ENCODE measurements at places on chromosomes 13 and 19.

DNA sequence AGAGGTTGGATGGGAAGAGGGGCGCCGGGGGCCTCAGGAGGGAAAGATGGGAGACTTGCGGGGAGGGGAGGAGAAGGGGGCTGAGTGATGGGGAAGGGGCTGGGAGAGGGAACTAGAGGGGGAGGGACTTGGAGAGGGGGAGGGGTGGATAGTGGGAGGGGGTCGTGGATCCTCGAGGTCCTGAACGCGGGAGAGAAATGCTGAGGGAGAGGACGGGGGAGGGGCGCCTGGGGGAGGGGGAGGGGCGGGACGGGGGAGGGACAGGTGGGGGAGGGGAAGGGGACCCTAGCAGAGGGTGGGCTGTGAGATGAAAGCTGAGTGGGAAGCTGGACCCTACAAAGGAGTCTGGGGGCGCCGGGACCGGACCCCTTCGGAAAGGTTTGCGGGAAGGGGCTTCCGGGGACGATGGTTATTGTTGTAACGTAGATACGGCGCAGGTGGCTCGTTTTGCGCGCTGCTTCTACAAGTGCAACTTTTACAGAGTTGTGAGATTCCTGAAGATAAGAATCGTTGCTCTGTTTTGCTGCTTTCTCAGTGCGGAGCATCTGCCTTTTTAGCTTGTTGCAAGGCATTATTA lies 418 bp downstream of the ZNF444 start:
- no peak for DNase-seq

GRCh38 chr19:7307590-7308218 lies 13.5 kb upstream of the INSR start:
- no peak for DNase-seq

DNA sequence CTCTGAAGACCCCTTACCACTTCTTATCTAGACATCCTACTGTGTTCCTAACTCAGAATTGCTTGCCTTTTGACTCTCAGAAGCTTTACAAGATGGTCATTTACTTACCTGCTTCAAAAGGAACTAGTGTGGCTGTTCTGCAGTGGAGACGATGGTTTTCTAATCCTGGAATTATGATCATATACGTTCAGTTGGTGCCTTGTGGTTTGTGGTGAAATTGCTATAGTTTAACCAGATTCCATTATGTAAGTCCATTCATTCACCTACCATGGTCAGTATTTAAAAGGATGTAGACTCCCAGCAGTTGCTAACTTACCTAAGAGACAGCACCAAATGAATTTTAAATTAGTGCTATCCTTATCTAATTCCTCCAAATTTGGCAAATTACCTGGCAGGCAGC lies 210.9 kb downstream of the SHISA2 start:
- DNase-seq = no peak

GRCh38 chr13:41122838-41123237 lies 9.8 kb downstream of the KBTBD6 start:
- no peak for DNase-seq

DNA sequence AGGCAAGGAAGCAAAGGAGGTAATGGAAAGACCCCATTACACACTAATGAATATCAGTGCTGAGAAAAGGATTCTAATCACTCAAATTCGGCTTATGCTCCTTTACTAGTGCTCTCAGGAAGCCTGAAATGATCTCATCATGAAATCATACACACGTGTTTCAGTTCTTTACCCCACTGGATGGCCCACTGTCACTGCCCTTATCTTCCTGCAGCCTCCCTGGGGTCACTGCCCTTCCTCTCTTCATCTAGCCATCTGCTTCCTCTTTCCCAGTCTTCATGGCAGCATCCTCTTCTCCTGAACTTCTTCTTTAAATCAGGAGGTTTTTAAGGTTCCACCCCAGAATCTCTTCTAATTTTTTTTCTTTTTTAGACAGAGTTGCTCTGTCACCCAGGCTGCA lies 27.9 kb upstream of the EEF1AKMT1 start:
- DNase-seq = no peak

DNA sequence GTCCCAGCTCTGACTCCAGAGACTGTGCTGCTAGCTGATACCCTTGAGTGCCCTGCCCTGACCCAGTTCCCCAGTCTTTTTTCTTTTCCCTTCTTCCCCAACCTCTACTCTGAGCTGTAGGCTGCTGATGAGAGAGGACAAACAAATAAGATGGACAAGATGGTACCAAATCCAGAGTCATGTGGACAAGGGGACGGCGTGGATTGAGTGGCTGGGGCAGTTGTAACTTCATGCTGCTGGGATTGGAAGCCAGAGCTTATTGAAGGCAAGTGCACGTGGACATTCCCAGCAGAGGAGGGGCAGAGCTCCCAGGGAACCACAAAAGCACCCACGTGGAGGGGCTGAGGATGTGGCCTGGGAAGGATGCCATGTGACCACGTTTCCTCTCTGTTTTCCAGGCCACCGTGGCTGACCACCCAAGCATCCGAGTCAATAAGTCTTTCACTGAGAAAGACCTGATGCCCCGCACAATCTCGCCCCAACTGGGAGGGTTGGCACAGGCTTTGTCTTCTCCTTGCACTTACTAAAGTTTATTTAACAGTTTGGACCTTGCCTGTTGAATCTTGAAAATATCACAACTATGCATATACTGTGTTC lies 323.3 kb upstream of the ZNF507 start:
- DNase-seq = no peak

GRCh38 chr19:17719730-17720400 lies 585 bp downstream of the MAP1S start:
- peak; percentile 44 for DNase-seq

DNA sequence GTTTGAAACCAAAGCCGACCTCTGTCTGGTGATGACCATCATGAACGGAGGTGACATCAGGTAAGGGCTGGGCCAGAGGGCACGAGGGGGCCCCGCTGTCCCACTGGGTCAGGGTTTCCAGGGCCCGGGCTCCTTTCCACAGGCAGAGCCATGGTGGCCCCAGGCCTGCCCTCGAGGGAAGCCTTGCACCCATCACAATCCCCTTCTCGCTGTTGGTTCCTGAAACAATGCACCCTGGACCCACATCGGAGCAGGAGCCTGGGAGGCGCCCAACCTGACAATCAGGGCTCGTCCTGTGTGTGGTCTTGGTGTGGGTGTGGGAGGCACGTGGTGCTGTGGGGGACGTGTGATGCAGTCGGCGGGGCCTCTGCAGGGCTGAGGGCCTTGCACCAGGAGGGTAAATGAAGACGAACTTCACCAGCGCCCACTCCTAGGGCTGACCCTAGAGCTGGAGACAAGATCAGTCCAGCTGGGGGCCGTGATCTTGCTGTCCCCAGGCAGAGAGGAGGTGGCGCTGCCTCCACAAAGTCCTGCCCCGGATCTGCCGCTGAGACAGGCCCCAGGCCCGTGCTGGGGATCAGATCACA lies 2.8 kb downstream of the GRK1 start:
- no peak for DNase-seq

All from Calu3 (cell line).